ENCODE measurements at places on chromosomes 2 and 18. TPM values are rescaled to one million over a fixed set of nuclear protein-coding genes. Genes with fewer than 3 reads are reported as not detected.
A peak's percentile ranks its signal among the peaks of the same experiment; 100 is the strongest.

HOXD13 gene
- total RNA-seq, result not detected

REG1A gene
- not detected for total RNA-seq

CIDEA gene
- not detected for total RNA-seq

NGEF gene
- total RNA-seq, result 4.7 TPM

NTSR2 gene
- not detected for total RNA-seq

ASXL3 gene
- not detected for total RNA-seq

TOGARAM2 gene
- 0.72 TPM for total RNA-seq

CIB4 gene
- not detected for total RNA-seq

DNA sequence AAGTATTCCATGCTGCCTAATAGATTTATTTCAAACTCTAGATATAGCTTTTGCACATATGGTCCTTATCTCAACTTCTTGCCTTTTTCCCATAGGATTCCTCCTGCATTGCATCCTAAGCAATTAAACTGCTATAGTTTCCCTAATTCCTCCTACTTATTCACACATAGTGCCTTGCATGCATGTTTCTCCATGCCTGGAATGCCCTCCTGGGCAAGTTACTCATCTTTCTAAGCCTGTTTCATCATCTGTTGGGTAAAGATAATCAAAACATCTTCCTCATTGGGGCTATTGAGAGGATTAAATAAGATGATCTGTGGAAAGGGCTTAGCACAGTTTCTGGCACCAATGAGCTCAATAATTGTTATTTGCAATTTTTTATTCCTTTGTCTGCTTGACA is 726.5 kb downstream of the SLC4A3 start:
- no peaks in the 10 kb centered on the region for H3K27me3 ChIP-seq
- no peaks in the 10 kb centered on the region for H3K4me1 ChIP-seq
- no peak overlapping the region for H3K4me3 ChIP-seq
- DNase-seq, result no peak
- no peak overlapping the region for H3K27ac ChIP-seq

DNA sequence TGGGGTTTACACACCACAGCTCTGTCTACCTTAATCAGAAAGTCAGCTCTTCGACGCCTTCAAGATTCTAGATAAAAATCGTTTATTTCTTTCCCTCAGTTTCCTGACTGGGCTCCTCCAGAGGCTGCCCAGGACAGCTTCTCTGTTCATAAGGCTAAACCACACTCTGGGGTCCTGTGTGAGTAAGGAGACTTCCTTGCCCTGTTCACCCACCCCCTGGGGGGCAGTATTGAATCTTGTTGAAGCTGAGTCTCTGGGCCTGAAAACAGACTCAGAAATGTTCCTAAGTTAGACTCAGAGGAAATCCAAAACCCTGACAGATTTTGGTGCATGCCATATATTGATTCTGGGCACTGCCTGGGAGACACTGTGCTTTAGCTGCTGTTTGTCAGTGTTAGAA is 43.0 kb downstream of the G6PC2 start:
- H3K27ac ChIP-seq, result no peak overlapping the region
- no peaks in the 10 kb centered on the region for H3K4me1 ChIP-seq
- no peaks in the 10 kb centered on the region for H3K36me3 ChIP-seq
- H3K4me3 ChIP-seq, result no peak overlapping the region
- H3K27me3 ChIP-seq, result peaks cover 11% of the 10 kb centered on the region

DNA sequence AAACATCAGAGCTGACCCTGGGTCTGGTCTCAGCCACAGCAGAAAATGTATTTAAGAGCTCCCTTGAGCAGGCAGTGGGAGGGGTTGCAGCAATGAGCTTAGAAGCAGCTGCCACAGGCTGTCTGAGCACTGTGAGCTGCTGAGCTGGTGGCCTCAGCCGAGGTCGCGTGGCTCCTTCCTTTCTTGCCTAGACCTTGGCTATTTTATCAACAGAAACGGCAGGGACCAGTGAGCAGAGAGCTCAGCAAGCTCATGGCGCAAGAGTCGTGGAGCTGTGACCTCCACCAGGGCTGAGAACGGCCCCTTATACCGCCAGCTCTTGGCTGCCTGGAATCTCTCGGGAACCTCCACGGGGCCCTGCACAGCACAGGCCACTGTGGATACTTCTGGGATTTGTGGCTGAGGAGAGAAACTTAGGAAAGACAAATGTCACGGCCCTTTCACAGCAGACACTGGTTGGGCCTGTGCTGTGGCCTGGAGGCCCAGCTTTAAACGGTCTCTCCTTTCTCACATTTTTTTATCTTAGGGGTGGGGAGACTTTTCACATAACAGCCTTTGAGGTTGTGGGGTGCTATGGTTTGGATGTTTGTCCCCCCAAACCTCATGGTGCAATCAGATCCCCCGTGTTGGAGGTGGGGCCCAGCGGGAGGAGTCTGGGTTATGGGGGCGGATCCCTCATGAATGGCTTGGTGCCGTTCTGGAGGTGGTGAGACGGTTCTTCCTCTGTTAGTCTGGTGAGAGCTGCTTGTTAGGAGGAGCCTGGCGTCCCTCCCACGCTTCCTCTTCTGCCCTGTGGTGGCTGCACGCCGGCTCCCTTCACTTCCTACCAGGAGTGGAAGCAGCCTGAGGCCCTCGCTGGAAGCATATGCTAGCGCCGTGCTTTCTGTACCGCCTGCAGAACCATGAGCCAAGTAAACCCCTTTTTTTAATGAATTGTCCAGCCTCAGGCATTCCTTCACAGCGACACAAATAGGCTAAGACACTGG is 1.7 kb downstream of the ALLC start:
- H3K27ac ChIP-seq, result no peak overlapping the region
- no peaks in the 10 kb centered on the region for H3K27me3 ChIP-seq
- no peaks in the 10 kb centered on the region for H3K4me1 ChIP-seq
- H3K36me3 ChIP-seq, result no peaks in the 10 kb centered on the region

DNA sequence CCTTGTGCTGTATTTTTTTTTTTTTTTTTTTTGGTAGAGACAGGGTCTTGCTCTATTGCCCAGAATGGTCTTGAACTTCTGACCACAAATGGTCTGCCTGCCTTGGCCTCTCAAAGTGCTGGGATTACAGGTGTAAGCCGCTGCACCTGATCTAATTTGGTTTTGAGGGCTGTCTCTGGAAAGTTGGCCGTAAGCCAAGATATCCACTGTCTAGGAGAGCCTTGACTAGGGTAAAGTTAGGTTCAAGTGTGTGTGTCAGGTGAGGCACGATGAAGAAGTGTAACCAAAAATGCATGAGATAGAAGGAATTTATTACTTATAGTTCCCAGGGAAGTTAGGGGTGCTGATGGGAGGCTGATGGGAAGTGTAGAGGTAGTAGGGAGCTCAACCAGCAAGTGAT is 46.7 kb downstream of the INO80C start:
- H3K4me1 ChIP-seq, result peaks cover 21% of the 10 kb centered on the region
- H3K4me3 ChIP-seq, result no peak overlapping the region
- no peaks in the 10 kb centered on the region for H3K36me3 ChIP-seq
- DNase-seq, result no peak

GRCh38 chr2:108607706-108608301 is 73.5 kb downstream of the LIMS1 start:
- H3K36me3 ChIP-seq, result peaks cover 6% of the 10 kb centered on the region
- peaks cover 15% of the 10 kb centered on the region for H3K4me1 ChIP-seq
- no peak overlapping the region for H3K4me3 ChIP-seq
- no peak for DNase-seq

- H3K27me3 ChIP-seq, result no peaks in the 10 kb centered on the region
- H3K4me3 ChIP-seq, result no peak overlapping the region
- H3K4me1 ChIP-seq, result no peaks in the 10 kb centered on the region
- H3K36me3 ChIP-seq, result no peaks in the 10 kb centered on the region
Observed at GRCh38 chr2:114745700-114746099, 303.3 kb downstream of the DPP10 start.

DNA sequence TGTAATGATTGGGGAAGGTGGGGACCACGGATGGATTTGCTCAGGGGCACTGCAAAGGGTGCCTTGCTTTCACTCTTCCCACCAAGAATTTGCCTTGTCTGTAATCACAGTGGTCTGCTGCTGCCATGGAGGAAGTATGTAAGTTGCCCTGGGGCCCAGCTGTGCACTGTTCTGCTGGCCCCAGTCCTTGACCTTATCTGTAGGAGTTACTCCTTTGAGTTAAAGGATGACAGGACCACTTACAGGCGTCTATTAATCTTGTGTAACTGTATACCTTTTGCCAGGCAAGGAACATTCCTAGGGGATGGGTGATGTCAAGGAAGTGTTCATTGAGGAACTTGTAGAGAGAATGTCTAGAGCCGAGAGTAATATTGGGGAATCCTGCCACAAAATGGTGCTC is 212.8 kb upstream of the LRRTM1 start:
- no peak overlapping the region for H3K4me3 ChIP-seq
- no peaks in the 10 kb centered on the region for H3K4me1 ChIP-seq
- no peaks in the 10 kb centered on the region for H3K27me3 ChIP-seq
- no peak overlapping the region for H3K27ac ChIP-seq

- no peaks in the 10 kb centered on the region for H3K27me3 ChIP-seq
- peak; percentile 0 for DNase-seq
- no peak overlapping the region for H3K27ac ChIP-seq
- H3K4me1 ChIP-seq, result no peaks in the 10 kb centered on the region
Observed at GRCh38 chr2:241914542-241914941, 45.0 kb downstream of the RTP5 start.

DNA sequence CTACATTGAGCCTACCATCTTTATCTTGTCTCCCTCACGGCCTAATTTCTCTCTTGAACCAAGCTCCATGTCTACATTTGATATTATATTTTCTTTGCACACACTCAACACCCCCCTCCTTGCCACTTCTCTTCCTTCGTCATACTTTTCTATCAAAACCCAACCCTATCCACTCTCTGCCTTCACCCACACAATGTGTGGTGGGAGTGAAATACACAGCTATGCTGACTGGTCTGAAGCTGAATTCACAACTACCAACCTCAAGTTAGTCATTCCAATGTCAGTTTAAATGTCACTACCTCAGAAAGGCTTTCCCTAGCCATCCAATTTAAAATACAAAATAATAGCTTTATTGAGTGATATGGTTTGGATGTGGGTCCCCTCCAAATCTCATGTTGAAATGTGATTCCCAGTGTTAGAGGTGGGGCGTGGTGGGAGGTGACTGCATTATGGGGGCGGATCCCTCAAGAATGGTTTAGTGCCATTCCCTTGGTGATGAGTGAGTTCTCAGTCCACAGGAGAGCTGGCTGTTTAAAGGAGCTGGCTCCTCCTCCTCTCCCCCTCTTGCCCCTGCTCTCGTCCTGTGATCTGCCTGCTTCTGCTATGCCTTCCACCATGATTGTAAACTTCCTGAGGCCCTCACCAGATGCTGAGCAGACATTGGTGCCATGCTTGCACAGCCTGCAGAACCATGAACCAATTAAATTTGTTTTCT is 112.1 kb downstream of the DTNB start:
- H3K4me1 ChIP-seq, result peaks cover 17% of the 10 kb centered on the region
- H3K27ac ChIP-seq, result no peak overlapping the region
- DNase-seq, result no peak
- H3K27me3 ChIP-seq, result no peaks in the 10 kb centered on the region
- no peak overlapping the region for H3K4me3 ChIP-seq

DNA sequence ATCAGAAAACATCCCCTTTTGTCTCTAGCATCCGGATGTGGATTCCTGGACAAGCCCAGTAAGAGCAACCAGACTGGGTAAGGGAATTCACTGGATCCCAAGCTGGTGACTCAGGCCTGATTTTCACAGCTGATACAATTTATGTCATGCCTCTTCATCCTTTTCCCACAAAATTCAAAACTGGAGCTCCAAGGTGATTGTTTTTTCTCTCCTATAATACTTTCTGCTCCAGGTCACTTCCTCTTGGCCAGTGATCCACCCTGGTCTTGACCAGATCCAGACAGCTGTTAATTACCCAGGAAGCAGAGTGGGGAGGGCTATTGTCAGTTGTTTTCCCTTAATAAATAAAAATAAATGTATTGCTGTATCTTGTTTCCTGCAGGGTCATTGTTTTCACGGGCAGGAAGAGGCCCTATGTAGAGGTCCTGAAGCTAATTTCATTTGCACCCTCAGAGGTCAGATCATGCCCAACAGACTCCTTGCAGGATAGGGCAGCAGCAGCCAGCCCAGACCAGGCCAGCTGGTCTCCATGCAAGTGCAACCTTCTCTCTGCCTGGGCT is 57.6 kb downstream of the EVA1A start:
- H3K27ac ChIP-seq, result peak overlapping the region; percentile 71
- H3K4me3 ChIP-seq, result no peak overlapping the region
- H3K36me3 ChIP-seq, result peaks cover 33% of the 10 kb centered on the region

- H3K27me3 ChIP-seq, result no peaks in the 10 kb centered on the region
- H3K27ac ChIP-seq, result no peak overlapping the region
- H3K4me3 ChIP-seq, result no peak overlapping the region
- peaks cover 13% of the 10 kb centered on the region for H3K4me1 ChIP-seq
- no peak for DNase-seq
Observed at GRCh38 chr2:207012461-207012860, 73.1 kb downstream of the CPO start.

DNA sequence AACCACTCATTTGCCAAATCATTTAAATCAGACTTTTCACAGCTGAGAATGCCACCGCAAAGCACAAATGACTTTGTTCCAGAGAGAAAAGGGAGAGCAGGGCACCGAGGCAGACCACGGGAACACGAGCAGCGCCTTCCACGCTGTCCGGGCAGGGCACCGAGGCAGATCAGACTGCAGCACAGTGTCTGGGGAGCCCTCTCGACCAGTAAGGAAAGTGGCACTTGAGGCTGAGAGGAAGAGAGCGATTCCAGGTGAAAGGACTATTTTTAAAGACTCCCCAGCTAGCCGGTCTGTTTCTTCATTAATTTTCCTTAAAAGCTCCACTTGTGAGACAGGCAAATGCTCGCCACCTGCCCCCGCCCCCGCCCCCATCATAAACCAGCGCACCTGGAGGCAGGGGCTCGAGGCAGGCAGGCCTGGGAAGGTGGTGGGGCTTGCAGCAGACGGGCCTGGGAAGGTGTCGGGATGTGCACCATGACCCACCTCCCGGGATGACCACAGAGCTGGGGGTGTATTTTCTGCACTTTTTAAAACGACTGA is 80.9 kb upstream of the CTDP1 start:
- no peaks in the 10 kb centered on the region for H3K36me3 ChIP-seq
- H3K27me3 ChIP-seq, result peaks cover 55% of the 10 kb centered on the region
- peaks cover 5% of the 10 kb centered on the region for H3K4me1 ChIP-seq
- H3K4me3 ChIP-seq, result no peak overlapping the region

DNA sequence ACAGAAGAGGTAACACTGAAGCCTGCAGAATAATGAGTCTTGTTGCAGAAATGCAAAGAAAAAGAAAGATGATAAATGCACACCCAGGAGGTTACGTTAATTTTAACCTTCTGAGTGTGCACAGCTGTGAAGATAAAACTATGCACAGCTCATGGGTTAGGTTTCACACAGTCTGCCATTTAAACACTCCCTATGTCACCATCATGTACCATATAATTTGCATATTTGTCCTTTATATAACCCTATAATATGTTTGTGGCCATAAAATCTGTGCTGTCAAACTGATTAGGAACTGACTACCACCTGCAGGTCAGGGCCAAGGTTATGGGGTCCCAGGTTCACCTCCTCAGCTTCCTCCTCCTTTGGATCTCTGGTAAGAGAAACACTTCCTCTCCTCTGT is 205.5 kb downstream of the RPIA start:
- peaks cover 3% of the 10 kb centered on the region for H3K27me3 ChIP-seq
- H3K27ac ChIP-seq, result no peak overlapping the region
- no peaks in the 10 kb centered on the region for H3K4me1 ChIP-seq
- DNase-seq, result no peak
- no peaks in the 10 kb centered on the region for H3K36me3 ChIP-seq

GRCh38 chr2:127576433-127577207 is 41.1 kb downstream of the MYO7B start:
- peak; percentile 99 for DNase-seq
- H3K4me3 ChIP-seq, result peak overlapping the region; percentile 20
- no peaks in the 10 kb centered on the region for H3K36me3 ChIP-seq
- peaks cover 16% of the 10 kb centered on the region for H3K4me1 ChIP-seq

All from osteoblast (primary cell).